Stimulated activated CD4-positive, alpha-beta T cell treated with anti-CD3 and anti-CD28 coated beads, Interleukin-12 subunit alpha, Interleukin-12 subunit beta, amount 100 ng/mL, for 4 hours (primary cell): ENCODE measurements at places on chromosomes 7 and 10.

- DNase-seq = no peak
Observed at GRCh38 chr7:6260291-6261187, 11.9 kb downstream of the CYTH3 start.

GRCh38 chr10:102342958-102343357 is 52.5 kb upstream of the NFKB2 start:
- DNase-seq = no peak

DNA sequence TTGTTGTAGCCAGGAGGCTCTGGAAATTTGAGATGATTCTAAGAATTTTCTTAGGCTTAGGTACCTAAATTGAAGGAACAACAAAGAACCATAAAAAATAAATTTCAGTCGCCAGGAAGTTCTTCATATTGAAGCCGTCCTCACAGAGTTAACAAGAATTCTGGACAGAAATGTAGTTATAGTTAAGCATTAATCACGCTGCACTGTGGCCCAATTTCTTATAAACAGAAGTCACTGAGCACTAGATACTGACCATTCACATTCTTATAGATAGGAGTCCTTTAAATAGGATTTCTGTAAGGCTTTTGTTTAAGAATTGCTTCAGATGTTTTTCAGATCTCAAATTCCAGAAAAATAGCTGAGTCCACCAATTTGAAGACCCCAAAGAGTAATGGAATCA is 256.2 kb upstream of the PITRM1 start:
- no peak for DNase-seq

DNA sequence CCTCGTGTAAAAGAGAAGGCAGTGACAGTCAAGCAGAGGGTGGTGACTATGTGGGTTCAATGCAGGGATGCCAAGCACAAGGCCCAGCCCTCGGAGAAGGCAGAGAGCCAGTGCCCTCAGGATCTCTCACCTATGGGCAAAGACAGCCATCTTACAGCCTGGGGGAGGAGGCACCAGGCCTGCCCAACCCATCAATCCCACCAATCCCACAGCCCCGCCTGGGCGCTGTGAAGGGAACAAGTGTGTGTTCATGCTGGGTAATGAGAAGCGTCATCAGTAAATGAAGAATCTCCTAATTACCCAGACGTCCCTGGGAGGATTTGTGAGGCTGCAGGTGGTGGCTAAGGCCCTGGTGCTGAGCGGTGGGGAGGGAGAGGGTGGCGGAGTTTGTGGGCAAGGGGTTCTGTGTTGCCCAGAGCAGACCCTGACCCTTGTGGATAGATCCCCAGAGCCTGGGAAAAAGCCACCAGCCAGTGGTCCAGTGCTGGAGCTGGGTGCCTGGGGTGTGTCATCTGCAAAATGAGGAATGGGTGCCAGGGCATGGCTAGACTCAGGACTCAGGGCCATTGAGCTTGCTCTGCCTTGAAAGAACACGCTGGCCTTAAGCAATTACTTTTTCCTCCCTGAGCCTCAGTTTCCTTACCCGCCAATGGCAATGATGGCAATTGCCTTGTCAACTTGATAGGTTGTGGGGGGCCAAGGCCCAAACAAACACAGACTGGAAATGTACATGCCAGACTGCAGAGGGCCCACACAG is 128.1 kb upstream of the UNC5B start:
- no peak for DNase-seq

GRCh38 chr10:125514206-125515162 is 168.5 kb downstream of the TEX36 start:
- no peak for DNase-seq

DNA sequence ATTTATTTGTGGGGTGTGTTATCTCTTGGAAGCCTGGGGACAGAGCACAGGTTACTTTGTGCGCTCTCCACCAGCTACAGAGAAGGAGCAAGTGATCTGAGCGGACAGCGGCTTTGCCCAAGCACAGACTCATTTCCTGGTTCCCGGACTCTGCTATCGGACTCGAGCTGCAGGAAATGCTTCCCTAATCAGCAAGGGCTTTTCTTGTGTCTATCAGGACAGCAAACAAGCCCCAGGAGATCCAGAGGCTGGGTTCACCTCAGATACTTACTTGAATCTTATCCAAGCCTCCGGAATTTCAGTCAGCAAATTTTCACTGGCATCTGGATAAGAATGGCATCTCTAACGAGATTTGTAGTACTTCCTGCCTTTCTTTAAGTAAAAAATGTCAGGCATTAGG is 27.8 kb downstream of the MRC1 start:
- no peak for DNase-seq

DNA sequence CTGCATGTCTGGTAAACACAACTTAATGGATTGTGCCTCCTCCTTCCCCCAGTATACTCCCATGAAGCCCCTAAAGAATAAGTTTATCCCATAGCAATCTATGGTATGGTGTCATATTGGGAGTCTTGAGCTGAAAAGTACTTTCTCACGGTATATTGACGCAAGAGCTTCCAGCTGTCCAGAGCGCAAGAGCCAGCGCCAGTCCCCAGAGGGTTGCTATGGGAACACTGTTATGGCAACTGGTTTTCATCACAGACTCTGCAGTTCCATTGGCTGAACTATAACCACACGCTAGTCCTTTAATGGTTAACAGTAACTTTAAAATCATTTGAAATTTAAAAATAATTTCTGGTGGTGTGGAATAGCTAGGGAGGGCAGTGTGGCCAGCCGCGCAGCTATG is 46.9 kb downstream of the PRPF18 start:
- no peak for DNase-seq

- no peak for DNase-seq
Observed at GRCh38 chr7:85185424-85186082, 1.3 kb downstream of the SEMA3D start.

- DNase-seq = no peak
Observed at GRCh38 chr10:127210936-127211466, 14.6 kb upstream of the INSYN2A start.

- DNase-seq = no peak
Observed at GRCh38 chr10:35613597-35614226, 8.6 kb downstream of the GJD4 start.

DNA sequence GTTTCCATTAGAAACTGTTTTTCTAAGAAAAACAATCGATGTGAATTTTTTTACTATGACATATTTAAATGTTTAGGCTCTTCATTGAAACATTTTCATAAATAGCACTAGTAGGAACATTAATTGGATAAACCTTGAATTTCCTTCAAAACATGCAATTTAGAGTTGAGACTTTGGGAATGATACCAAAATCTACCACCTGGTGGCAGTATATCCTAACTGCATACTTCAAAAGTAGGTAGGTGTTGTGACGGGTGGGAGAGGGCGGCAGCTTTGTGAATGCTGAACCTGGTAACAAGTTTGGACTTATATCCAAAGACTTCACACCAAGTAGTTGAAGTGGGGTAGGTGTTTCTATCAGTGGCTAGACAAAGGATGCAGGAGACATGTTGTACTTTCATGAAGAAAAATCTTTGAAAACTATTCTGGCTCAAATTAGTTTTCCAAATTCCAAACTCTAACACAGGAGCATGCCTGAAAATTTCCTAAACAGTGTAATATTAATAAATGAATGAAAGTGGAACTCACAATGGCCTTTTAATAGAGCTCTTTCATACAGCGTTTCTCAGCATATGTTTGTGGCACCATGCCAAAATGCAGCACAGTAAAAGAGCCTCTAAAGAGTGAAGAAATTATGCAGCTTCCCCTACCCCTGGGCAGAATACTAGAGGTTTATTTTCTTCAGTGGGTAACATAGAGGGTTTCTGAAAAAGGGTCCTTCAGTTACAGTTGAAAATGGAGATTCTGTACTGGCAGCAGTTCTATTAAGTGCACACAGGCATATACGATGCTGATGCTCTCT is 201.0 kb upstream of the TPK1 start:
- DNase-seq = peak; percentile 12

DNA sequence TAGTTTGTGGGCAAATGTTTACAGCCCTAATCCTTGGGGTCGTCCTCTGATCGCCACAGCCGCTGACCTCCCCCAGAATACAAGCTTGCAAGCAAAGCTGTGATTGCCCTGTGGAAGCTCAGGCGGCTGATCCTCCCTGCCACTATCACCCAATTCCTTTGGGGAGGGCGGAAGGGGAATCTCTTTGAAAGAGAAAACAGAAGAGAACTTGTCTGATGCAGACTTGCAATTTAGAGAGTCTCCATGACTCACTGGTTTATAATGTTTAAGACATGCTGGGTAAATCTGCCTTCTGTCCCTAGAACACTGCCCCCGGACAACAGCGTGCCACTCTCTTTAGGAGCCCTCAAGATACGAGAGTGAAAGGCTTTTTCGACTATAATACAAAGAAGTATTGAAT is 75.5 kb downstream of the NRP1 start:
- no peak for DNase-seq

GRCh38 chr7:15837306-15837950 is 150.9 kb upstream of the MEOX2 start:
- DNase-seq = no peak

DNA sequence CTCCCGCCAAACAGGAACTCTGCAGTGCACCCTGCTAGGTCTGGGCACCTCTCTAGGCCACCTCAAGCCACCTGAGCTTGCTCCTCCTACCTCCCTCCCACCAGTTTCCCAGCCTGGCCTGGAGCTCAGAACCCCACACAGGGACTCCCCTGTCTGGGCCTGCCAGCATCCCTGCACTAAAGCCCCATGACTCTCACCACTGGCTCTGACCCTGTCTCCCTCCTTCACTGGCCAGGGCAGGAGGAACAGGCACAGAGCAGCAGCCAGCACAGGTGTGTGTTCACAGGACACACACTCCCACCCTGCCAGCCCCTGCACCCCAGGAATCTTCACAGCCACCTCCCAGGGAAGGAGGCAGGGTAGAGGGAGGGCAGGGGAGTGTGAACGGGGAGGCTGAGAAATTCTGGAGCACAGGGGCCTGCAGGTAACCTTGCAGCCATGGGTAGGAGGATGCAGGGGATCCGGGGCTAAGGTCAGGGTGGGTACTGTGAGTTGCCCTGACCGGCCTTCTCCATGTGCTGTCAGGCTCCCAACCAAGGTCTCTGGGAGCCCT is 13.9 kb upstream of the ANTXRL start:
- no peak for DNase-seq

GRCh38 chr7:155296788-155297516 is 726 bp upstream of the INSIG1 start:
- peak; percentile 69 for DNase-seq

DNA sequence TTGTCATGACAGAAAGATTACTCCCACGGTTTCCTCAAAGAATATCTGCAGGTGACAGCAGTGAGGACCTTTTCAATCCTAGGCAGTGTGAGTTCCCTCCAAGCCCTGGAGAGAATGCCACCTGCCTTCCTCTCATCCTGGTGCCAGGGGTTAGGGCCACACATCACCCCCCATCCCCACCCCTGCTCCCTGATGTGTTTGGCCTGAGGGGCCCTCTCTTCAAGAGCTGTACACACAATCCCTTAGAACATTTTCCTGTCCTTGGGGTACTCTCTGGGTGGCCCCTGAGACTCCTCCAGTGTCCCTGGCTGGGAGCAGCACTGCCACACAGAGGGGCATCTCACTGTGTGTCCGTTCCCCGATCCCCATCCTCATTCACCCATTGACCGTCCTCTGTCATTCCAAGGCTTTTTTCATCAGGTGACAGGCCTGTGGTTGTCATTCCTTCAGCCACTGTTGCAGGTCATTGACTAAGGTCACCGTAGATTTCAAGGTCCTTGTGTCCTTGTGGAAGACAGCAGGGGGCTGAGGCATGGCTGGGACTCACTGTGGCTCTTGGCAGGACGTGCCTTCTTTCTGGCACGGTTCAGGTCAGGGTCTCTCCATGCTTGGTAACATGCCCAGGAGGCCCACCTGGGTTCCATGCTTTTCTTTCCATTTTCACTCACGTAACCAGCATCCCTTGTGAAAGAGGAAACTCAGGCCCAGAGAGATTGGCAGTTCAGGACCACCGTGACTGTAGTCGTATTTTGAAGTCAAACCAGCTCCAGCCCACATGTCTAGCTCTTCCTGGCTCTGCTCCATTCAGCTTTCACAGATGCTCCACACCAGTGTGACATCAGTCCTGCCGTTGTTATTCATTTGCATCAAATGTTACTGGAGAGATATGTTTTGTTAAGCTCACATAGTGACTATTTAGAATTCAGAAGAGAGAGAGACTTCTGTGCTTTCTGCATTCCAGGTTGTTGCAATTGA is 26.8 kb upstream of the BTBD16 start:
- DNase-seq = no peak

DNA sequence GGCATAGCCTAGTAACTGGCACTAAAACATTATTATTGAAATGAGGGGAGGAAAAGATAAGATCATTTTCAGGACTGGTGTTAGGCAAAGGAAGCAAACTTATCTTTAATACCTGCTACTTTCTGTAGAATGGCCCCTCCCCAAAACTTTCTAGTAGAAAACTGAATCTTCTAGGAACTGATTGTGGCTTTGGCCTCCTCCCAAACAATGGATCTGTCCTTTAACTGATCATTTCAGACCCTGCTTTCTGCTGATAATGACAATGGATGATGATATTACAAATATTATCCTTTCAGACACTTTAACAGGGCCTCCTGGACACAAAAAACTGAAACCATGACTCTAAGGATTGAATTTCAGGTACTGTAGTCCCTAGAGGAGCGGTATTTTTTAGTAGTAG is 55.1 kb downstream of the EZH2 start:
- no peak for DNase-seq

DNA sequence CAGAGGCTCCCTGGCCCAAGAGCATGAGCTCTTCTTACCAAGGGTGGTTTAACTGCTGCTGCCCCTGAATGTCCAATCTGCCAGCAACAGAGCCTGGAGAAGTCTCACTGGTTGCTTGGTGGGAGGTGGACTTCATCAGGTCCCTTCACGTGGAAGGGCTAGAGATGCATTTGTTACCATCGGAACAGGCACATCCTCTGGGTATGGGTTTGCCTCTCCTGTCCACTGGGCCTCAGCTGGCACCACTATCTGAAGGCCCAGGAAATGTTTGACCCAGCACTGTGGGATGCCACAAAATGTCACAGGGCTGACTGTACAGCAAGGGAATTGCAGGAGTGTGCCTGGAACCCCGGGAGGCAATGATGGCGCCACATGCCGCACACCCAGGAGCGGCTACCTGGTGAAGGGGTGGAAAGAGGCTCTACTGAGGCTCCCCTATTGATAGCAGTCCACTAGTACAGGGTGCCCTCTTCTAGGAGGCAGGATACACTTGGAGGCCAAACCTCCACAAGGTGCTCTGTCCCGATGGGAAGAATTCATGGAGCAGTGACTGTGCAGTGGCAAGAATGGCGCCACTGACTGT is 603.1 kb upstream of the MGMT start:
- no peak for DNase-seq

- no peak for DNase-seq
Observed at GRCh38 chr7:95545007-95545615, 51.2 kb downstream of the PDK4 start.
